ENCODE measurements at places on chromosomes 4 and X. TPM values are rescaled to one million over a fixed set of nuclear protein-coding genes. Genes with fewer than 3 reads are reported as not detected.

JCHAIN gene
- 1,651 TPM for polyA plus RNA-seq

REPS2 gene
- 1.3 TPM for polyA plus RNA-seq

EDNRA gene
- not detected for polyA plus RNA-seq

NDP gene
- not detected for polyA plus RNA-seq

SPANXB1 gene
- not detected for polyA plus RNA-seq

All from IgD-negative memory B cell (primary cell).